ENCODE measurements at places on chromosomes 3 and 15.

DNA sequence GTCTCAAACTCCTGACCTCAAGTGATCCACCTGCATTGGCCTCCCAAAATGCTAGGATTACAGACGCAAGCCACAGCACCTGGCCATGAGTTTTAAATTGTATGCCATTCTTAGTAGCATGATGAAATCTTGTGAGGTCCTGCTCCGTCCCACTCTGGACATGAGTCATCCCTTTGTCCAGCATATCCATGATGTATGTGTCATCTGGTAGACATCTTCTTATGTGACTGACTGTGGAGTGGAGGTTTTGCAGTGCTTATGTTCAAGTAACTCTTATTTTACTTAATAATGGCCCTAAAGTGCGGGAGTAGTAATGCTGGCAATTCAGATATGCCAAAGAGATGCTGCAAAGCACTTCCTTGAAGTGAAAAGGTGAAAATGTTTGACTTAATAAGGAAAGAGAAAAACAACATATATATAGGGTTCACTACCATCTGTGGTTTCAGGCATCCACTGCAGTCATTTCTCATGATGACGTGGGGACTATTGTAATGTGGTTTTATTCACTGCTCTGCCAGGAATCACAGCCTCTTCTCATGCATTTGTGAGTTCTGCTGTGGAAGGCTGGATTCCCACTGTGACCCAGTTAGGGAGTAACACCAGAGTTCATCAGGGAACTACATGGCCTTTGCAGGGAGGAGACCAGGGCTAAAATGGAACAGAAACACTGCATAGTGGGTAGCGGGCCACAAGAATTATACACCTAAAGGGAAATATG, 204.6 kb upstream of the STRIT1 start:
- no peak for DNase-seq

- no peak for DNase-seq
These were observed 140.3 kb downstream of the NR2F2 start for GRCh38 chr15:96470681-96471310.

DNA sequence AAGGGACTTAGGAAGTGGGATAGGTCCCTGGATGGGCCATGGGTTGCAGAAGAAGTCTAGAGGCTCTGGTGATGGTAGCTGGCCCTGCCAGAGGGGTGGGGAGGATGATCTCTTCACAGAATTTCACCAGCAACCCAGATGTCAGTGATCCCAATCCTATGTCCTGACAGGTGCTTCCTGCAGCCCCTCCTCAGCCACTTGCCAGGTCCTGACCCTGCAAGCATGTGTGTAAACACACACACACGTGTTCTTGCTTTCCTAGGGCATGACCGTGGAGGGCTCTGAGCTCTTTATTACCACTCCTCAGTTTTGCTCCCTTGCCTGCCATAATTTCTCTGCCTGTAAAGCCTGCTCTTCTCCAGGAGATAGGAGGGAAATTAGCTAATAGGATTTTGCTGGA, 12.5 kb downstream of the TEX264 start:
- DNase-seq: no peak

- no peak for DNase-seq
These were observed 381.8 kb upstream of the EPHA3 start for GRCh38 chr3:88725440-88726165.

- DNase-seq: no peak
These were observed 490 bp upstream of the ALAS1 start for GRCh38 chr3:52197499-52197841.

GRCh38 chr3:53229606-53230005, 26.2 kb downstream of the TKT start:
- DNase-seq: no peak

GRCh38 chr3:78868570-78868969, 899.2 kb downstream of the ROBO1 start:
- no peak for DNase-seq

DNA sequence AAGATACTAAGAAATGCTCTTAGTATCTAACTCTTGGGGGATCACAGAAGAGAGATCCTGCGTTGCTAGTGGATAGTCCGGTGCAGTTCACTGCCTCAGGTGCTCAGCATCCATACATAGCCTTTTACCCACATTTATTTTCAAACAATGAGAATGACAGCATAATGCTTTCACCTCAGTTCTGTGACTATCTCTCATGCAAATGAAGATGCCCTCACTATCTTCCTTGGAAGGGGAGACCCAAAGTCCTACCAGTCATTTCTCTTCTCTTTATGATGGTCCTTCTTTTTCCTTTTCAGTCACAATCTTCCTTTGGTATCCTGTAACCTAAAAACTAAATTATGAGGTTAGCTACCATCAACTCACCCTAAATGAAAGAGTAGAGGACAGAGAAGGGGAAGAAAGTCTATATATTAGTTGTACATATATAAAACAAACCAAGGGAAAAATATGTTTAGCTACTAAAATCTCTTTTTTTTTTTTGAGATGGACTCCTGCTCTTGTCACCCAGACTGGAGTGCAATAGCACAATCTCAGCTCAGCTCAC, 30.9 kb upstream of the SLC28A2 start:
- DNase-seq: no peak

DNA sequence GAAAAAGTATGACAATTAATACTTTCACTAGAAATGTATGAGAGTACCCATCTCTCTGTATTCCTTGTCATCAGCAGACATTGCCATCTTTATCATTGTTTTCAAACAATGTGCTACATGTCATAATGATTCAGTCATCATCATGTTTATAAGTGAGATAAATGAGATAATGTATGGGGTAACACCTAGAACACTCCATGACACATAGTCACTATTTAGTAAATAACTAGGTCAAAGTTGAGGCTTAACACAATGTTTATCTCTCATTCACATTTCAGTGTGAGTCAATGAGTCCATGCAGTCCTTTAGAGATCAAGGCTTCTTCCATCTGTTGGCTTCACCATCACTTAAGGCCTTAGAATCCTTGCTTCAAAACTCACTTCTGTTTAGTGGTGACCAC, 70.0 kb downstream of the NLGN1 start:
- DNase-seq: no peak
